ENCODE measurements at places on chromosomes 2 and 18. TPM values are rescaled to one million over a fixed set of nuclear protein-coding genes. Genes with fewer than 3 reads are reported as not detected.

The COL3A1 gene
- not detected for total RNA-seq

The RBBP8 gene
- 1.6 TPM for total RNA-seq

The UGT1A8 gene
- not detected for total RNA-seq

The AKAIN1 gene
- total RNA-seq: not detected

The NDUFB3 gene
- total RNA-seq: 40.6 TPM

The CD28 gene
- 128 TPM for total RNA-seq

The CTAGE1 gene
- total RNA-seq: not detected

Measured in naive thymus-derived CD8-positive, alpha-beta T cell (primary cell).